GM19239 (cell line): ENCODE measurements at places on chromosomes 11 and 22.
A peak's percentile ranks its signal among the peaks of the same experiment; 100 is the strongest.

DNA sequence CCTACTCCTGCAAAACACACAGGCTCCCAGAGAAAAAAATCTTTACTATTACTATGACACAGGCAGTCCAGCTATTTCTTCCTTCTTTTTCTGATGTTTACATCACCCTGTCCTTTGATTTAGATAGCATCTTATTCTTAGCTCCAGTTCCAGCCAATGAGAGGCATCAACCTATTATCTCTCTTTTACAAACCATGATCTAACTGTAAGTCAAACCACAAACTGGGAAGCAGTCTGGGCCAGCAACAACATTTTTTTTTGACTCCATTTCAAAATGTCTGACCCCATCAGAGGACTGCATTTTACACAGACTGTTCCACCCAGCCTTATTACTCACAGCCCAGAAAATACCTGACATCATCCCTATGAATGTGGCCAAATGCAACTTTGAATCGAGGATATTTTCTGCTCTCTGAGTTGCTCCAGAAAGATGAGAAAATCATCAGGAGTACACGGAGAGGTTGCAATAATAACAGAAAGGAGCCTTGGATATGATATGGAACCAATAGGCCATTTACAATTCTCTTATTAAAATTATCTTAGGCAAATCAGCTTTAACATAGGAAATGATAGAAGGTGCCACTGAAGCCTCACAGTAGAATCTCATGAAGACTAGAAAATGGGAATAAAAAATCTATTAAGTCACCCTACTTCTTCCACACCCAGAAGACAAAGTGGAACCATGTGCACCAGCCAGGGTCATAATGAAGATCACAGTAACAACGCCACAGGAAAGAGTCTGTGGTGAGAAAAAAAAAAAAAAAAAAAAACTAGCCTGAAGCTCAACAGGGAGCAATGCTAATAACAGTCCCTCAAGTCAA is 21.2 kb downstream of the TBRG1 start:
- DNase-seq = no peak

DNA sequence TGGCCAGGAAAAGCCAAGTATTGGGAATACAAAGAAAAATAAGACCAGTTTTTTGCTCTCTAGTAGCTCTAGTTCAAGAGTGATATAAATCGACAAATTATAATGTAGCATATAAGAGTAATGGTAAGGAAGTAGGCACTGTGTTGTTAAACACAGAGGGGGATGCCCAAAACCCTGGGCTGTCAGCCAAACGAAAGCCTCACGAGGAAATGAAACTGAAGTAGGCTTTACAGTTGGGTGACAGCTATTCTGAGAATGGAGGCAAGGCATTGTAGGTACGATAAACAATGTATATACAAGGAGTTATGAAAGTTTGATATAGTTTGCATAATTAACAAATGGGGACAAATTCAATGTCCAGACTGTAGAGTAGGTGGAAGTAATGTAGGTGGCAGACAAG is 176.4 kb downstream of the FAM181B start:
- DNase-seq = peak; percentile 3

DNA sequence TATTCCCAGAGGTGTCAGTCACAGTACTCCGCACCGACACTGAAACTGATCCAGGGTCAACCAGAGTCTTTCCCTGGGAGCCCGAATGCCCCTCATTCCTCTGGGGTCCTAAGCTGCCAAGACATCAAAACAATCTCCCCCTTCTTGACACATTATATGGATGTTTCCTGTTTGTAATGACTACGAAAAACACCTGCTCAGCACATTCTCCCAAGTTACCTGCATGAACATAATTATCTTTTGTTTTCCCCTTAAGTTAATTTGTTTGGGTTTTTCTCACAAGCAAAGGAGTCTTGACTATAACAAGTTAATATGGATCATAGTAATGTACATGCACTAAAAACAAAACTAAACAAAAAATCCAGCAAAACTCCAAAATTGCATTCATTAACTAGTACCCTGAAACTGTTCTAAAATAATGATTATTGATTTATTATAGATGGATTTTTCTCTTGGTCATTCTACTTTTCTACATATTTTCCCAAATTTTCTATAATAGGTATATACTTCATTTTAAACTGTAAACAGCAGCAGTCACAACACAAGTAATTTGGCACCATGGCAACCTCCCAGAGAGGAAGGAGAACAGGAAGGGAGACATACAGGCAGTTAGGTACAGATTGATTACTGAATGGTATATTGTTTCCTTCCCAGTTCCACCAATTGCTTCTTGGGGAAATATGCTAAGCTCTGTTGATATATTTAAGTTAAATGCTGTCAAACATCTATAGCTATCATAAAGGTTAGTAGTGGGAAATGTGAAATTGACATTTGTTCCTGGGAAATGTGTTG is 631.5 kb downstream of the METTL15 start:
- no peak for DNase-seq

DNA sequence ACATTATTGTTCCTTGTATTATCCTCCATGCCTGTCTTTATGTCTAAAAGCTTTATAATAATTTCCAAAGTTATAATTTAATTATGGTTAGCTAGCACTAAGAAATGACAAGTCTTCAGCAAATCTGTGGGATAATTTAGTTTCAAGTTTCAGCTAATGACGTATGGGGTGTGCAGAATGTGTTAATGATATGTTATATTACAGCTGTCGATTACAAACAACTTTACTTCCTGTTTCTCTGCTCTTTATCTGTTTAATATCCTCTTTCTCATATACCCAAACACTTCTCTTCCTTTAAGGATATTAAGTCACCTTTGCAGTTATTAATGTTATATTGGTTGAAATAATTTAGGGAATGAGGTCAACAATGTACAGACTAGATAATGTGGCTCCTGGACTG is 161.8 kb downstream of the CASP12 start:
- no peak for DNase-seq

DNA sequence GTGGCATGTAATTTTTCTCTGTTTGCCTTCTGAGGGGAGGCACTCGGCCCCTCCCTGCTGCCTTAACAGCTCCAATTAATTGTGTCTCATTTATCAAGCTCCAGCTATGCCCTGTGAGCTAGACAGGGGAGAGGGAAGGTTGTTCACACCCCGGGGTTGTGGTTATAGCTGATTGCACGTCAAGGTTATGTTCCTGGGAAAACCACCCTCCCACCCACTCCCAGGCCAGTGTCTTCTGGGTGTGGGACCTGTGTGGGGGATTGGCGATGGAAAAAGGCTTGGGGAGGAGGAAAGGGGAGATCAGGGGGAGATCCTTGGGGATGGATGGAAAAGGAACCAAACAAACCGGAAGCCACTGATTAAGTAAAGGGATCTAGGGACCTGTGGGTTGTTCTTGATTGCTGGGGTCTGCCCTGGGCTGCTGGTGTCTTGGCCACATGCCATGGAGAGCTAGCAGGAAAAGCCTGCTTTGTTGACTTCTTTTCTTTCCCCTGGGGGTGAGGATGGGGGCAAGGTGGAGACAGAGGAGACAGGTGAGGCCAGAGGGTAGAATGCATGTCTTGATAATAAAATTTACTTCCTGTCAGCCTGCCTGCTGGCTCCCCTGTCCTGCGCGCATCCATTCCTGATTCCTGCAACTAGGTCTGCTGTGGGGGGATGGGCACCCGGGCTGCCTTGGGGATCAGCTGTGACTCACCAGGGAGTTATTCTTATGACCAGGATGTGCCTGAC is 13.5 kb upstream of the SORL1-AS1 start:
- no peak for DNase-seq

DNA sequence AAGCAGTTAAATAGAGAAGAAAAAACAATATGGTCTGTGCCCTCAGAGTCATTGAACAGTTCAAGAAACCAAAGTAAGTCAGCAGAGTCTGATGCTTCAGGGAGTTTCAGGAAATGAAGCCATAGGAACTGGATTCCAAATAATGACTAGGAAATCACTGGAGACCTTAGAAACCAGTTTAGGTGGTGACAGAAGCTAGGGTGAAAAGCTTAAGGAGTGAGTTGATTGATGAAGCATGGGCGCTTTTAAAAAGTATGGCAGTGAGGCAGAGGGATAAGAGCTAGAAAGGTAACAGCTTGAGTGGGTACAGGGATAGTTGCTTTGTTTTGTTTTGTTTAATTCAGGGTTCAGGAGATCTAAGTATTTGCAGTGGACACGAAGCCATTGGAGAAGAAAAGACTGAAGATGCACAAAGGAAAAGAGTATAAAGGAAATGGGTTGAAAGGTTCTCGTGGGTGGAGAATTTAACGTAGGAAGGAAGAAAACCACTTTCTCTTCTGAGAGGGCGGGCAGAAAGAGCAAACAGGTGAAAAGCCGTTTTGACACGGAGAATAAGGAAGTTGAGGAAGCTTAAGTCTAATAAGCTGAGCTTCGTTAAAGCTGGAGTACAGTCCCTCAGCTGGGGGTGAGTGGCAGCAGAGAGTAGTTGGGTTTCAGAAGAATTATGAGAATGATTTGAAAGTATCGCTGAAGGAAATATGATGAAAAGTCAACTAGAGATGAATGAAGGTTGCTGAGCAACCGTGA is 14.8 kb downstream of the SGSM3 start:
- peak; percentile 51 for DNase-seq

GRCh38 chr11:2763984-2764383 is 64.2 kb upstream of the KCNQ1OT1 start:
- DNase-seq = no peak

GRCh38 chr22:30310881-30311771 is 15.6 kb downstream of the TBC1D10A start:
- no peak for DNase-seq

GRCh38 chr11:61833926-61834277 is 5.8 kb downstream of the FADS2 start:
- no peak for DNase-seq

DNA sequence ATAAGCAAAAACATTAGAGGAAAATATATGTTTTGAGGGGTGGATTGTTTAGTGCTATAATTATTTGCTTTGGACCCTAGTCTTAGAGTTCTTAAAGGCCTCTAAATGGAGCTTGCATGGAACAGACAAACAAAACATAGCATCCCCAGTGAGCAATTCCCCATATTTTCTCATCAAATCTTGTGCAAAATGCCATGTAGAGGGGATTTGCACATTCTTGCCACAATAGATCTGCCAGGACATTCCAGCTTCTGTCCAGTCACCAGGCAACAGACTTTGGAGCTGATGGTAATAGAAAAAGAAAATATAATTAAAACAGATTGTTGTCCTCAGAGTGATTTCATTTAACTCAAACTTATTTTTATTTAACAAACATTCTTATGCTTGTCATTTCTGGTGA is 360.3 kb upstream of the PDGFD start:
- no peak for DNase-seq

DNA sequence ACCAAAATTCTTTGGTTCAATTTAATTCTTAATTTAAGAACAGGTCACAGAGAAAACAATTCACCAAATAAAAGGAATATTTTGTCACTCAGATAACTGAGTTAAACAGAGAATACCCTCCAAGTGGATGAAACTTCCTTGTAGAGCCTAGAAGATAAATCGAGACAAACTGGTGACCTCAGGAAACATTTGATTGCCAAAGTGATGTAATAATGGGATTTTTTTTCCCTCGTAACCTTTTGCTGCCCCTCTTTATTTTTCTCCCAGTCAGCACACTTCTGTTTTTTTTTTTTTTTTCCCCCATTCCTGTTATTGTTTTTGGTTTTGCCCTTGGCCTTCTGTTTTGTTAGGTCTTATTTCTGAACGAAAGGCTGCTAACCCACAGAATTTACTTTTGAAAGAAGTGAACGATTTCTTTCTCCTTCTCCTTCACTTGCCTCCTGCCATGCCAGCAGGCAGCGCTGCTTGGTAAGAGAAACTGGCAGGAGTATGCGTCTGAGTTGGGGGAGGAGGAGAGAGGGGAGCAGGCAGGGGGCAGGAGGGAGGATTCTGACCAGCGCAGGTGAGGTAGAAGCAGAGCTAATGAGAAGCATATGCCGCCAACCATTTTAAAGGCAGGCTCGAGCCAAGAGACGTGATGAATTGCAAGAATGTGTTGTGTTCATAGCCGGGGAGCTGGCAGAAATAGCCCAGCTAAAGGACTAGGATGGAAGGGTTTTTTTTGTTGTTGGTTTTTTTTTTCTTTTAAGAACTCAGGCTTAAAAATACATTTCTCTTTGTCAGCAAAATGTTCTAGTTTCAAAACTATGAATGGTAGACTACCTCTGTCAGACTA is 121.9 kb upstream of the MTMR2 start:
- no peak for DNase-seq

DNA sequence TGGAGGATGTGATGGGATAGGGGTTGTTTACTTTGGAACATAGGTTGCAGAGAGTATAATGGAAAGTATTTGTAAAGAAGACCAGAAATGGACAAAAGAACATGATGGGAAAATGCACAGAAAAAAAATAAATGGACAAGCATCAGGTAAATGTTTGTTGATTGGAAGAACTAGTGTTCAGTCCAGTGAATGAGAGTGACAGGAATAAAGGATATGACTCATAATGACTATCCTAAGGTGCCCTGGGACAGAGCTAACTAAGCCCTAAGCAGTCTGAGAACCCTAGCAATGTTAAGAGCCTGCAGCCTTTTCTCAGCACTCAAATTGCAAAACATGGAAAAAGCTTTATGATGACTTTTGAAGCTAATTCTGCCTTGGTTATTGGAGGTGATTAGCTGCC is 732.8 kb upstream of the ANO5 start:
- no peak for DNase-seq

- no peak for DNase-seq
Observed at GRCh38 chr22:40218152-40218551, 40.4 kb downstream of the TNRC6B start.

DNA sequence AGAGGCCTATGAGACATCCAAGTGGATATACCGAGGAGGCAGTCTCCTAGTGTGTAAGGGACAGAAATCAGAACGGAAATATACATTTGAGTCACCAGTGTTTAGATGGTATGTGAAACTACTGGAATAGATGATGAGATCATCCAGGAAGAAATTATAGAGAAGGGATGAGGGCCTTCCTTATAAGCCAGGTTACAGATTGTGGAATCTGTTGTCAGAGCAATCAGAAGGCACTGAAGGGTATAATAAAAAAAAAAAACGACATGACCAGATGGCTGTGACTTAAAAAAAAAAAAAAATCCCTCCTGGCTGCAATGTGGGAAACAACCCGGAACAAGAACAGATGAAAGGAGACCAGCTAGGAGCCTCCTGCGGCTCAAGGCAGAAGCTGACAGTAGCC is 2.7 kb downstream of the MAJIN start:
- DNase-seq = no peak

- no peak for DNase-seq
Observed at GRCh38 chr11:72228229-72228843, 3.8 kb downstream of the INPPL1 start.

DNA sequence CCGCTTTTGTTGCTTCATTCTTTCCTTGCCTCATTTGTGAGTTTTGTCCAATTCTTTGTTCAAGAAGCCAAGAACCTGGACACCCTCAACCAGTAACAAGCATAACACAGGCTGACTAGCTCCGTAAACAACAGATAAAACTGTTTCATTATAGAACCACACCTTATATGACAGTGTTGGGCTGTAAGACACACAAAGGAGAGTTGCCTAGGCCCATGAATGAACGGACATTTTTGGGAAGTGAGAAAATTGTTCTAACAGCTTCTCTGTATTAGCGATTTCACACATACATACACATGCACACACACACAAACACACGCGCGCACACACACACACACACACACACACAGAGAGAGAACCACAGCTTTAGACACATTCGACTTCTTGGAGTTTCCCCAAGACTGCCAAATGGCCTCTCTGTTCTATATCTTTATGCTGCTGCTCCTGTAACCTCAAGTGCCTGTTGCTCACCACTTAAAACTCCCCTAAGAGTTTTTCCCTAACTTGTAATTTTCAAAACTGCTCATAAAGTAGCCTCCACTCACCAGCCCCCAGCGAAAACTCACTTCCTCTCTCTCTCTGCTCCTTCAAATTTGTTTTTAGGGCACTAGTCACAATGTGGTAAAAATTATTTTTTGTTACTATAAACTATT is 35.9 kb downstream of the CTSC start:
- no peak for DNase-seq
